Putamen (tissue), 1 donor: ENCODE measurements at places on chromosomes 2 and 18.

DNA sequence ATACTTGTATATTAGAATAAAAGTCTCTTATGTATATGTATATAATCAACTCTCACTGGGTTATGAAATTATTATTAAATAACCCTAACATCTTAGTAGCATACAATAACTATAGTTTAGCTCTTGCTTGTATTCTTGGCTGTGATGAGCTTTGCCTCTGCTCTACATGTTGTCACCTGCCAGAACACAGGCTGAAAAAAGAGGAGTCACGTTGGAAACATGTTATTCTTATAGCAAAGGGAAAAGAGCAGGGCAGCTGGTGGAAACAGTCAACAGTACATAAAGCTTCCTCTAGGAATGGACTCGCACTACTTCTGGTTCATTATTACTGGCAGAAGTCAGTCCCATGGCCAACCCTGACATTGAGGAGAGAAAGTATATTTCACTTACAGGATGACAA lies 362.0 kb upstream of the KYNU start:
- DNase-seq, result no peak

DNA sequence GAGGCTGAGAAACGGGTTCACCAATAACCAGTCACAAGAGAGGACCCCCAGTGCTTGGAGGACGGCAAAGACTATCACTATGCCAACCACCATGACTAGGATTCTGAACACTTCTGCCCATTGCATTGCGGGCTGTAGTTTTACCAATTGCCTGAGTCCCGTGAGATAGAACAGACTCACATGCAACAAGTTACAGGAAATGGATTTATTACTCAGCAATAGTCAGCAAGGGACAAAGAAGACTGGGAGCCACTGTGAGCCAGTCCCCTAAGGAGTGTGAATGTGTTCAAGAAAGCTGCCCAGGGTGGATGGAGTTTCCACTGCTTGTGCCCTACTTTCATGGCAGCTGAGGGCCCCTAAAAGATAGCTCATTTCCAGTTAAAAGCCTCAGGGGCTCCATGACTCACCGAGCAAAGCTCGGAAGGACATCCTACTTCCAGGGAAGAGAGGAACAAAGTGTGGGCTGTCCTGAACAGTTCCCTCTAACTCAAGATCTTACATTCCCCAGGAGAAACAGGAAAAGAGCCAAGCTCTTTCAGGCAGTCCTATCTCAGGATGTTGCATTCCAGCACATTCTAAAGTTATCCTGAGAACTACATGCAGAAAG lies 54.4 kb downstream of the SLC4A3 start:
- no peak for DNase-seq

DNA sequence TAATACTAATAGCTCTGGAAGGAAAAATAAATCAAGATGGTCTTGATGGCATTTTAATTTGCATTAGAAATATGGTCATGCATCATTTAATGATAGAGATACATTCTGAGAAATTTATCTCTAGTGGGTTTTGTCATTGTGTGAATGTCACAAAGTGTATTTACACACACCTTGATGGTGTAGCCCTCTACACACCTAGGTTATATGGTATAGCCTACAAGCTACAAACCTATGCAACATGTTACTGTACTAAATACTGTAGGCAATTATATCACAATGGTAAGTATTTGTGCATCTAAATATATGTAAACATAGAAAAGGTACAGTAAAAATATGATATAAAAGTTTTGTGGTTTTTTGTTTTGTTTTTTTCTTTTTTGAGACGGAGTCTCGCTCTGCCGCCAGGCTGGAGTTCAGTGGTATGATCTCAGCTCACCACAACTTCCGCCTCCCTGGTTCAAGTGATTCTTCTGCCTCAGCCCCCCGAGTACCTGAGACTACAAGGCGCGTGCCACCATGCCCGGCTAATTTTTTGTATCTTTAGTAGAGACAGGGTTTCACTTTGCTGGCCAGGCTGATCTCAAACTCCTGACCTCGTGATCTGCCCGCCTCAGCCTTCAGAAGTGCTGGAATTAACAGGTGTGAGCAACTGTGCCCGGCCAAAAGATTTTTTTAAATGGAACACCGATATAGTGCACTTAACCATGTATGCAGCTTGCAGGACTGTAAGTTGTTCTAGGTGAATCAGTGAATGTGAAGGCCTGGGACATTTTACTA lies 83.7 kb upstream of the UBXN4 start:
- no peak for DNase-seq

- no peak for DNase-seq
Measured at GRCh38 chr2:217979151-217979811, 23.5 kb downstream of the TNS1 start.

- DNase-seq, result peak; percentile 64
Measured at GRCh38 chr2:175575346-175576258, 394.1 kb upstream of the ATP5MC3 start.

- no peak for DNase-seq
Measured at GRCh38 chr2:236508466-236508865, 61.2 kb upstream of the ACKR3 start.

- no peak for DNase-seq
Measured at GRCh38 chr2:54871457-54872107, 148.1 kb downstream of the EML6 start.

DNA sequence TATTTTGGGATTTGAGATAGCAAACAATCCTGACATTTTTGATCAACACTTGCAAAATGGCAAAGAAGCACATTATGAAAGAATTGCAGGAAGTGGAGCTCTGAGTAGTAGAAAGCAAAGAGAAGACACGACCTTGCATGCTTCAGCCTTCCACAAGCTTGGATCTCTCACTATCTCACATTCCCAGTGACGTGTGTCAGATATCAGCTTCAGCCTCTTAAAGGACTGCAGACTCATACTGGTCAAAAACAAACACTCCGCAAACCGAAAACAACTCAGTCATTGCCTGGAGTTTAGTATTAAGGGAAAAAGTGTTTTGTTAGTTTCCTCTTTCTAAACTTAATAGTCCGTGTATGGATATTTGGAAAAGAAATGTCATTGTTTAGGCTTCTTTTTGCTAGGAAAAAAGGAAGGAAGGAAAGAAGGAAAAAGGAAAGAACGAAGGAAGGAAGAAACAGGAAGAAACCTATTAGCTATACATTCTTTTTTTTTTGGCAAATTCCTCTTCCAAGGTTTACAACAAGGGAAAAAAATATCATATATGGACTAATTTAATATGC lies 32.6 kb upstream of the SLC40A1 start:
- DNase-seq, result peak; percentile 3

DNA sequence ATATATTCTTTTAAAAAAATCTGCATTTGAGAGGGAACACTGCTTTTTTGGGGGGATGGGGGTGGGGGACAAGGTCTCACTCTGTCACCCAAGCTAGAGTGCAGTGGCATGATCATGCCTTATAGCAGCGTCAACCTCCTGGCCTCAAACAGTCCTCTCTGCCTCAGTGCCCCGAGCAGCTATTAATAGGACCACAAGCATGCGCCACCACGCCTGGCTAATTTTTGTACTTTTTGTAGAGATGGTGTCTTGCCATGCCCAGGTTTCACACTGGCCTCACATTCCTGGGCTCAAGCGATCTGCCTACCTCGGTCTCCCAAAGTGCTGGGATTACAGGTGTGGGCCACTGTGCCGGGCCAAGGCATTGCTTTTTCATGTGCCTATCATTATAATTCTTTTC lies 154.2 kb downstream of the ATAD2B start:
- no peak for DNase-seq

DNA sequence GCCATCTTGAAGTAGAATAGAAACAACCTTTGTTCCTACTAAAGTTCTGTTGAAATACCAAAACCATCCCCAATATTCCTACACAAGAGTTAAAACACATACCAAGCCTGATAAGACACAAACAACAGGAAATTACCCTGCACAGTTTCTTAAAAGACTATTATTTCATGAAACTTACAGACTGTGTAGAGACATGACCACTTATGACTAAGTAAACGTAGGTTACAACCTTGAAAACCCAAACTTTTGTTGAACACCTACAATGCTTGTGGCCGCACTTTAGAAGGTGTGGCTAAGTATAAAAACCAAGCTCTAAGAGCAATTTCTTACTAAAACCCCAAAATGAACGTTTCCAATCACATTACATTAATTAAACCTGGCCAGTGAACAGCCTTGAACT lies 2.0 kb downstream of the SMAD2 start:
- DNase-seq, result no peak

DNA sequence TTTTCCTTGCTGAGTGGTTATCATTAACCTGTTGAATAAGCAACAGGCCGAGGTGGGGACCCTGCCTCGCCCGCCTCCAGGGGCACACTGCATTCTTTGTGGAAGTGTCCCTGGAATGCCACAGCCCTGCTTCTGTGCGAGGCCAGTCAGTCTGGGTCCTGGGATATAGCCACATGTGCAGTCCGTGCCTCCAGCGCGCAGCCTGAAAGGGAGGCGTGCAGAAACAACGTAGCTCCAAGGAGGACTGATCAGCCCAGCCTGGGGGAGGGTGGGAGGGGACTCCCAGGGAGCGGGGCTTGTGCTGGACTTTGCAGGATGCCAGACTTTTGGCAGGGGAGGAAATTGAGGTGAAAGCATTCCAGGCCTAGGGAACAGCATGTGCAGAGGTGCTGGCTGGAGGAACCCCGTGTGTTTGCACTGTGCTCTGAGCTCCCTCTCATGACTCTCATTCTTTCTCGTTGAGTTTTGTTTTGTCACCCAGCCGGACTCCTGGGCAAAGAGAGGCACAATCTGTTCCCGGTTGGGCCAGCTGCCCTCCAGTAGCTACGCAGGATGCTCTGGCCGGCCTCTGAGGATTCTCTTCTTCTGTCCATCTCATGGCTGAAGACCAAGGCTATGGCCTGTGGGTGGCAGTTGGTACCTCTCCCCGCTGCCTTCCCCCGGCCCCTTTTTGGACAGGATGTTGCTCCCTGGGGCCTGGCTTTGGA lies 39.7 kb downstream of the HPCAL1 start:
- no peak for DNase-seq

GRCh38 chr2:233114421-233114861 lies 54.3 kb downstream of the INPP5D start:
- DNase-seq, result no peak

GRCh38 chr18:75815767-75816166 lies 388.3 kb upstream of the SMIM21 start:
- no peak for DNase-seq

DNA sequence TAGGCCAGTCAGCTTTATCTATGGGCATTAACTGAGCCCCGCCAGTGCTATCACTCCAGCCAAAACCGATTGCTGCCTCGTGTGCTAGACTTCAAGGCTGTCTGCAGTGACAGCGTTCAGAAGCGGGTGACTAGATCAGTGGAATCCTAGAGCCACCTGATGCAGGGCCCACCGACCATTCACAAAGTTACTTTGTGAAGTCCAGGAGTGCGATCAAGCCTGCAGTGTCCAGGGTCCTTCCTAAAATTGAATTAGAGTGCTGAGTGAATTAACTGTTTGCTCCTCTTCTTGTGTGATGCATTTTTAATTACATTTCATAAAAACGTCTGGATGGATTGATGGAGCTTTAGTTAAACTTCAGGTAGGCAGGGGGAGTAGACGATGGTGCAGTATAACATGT lies 13.9 kb downstream of the PCARE start:
- DNase-seq, result no peak

- DNase-seq, result no peak
Measured at GRCh38 chr2:107374249-107374648, 452.4 kb upstream of the RGPD4 start.

- no peak for DNase-seq
Measured at GRCh38 chr2:74103763-74104162, 43.9 kb downstream of the BOLA3 start.

GRCh38 chr2:221104361-221104811 lies 467.7 kb downstream of the EPHA4 start:
- peak; percentile 61 for DNase-seq

- DNase-seq, result no peak
Measured at GRCh38 chr2:218074031-218074430, 5.0 kb downstream of the RUFY4 start.

- DNase-seq, result no peak
Measured at GRCh38 chr18:75277610-75277928, 67.0 kb downstream of the TSHZ1 start.

DNA sequence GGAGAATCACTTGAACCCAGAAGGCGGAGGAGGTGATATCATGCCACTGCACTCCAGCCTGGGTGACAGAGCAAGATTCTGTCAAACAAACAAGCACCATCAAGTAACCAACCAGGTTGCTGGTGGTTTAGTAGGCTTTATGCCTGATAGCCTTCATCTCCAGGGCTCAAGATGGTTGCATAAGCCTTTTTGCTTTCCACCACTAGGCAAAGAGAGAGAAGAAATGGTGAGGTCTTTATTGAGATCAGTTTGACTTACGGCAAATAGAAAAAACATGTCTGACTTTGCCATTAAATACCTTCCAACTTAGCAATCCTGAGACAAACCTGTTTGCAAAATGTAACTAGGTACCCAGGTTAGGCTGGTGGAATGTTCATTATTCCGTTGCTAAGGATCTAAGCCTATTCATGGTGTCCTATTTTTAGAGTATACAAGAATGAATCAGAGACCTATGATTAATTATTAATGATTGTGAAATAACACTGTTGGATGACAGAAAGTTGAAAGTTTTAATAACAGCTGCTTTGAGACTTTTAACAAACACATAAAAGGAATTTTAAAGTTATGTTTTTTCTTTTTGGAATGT lies 53.5 kb upstream of the SLC38A11 start:
- DNase-seq, result peak; percentile 33

GRCh38 chr2:226795281-226796011 lies 4.2 kb downstream of the IRS1 start:
- DNase-seq, result no peak

DNA sequence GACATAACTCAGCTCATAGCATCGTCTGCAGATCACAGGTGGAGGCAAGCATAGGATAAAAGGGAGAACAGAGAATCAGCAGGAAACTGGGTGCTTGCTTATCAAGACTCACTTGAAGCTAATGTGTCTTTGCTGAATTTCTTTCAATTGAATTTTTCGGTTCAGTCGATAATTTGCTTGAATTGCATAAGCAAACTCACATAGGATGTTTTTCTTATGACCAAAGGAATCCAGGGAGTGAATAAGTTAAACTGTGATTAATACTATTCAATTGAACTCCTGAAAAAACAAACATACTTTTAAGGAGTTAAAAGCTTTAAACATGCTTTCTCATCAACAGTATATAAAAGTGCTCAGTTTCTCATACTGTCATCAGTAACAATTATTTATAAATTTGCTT lies 707.1 kb upstream of the ACVR2A start:
- no peak for DNase-seq

DNA sequence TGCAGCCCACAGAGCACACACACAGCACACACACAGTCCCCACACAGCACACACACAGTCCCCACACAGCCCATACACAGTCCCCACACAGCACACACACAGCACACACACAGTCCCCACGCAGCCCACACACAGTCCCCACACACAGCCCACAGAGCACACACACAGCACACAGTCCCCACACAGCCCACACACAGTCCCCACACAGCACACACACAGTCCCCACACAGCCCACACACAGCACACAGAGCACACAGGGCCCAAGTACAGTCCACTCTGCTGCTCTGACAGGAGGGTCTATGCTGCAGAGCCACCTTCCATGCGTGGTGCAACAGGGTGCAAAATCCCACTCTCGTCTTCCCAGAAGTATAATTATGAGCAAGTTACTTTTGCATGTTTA lies 240.5 kb upstream of the SALL3 start:
- no peak for DNase-seq

- DNase-seq, result no peak
Measured at GRCh38 chr2:66813525-66813924, 378.6 kb downstream of the MEIS1 start.

- no peak for DNase-seq
Measured at GRCh38 chr2:27024188-27024587, 8.6 kb upstream of the TMEM214 start.

- DNase-seq, result no peak
Measured at GRCh38 chr2:119122663-119123062, 35.9 kb downstream of the C1QL2 start.
